Psoas muscle (tissue), 8 donors: ENCODE measurements at places on chromosomes 13 and 19. TPM values are rescaled to one million over a fixed set of nuclear protein-coding genes. Genes with fewer than 3 reads are reported as not detected.

DNA sequence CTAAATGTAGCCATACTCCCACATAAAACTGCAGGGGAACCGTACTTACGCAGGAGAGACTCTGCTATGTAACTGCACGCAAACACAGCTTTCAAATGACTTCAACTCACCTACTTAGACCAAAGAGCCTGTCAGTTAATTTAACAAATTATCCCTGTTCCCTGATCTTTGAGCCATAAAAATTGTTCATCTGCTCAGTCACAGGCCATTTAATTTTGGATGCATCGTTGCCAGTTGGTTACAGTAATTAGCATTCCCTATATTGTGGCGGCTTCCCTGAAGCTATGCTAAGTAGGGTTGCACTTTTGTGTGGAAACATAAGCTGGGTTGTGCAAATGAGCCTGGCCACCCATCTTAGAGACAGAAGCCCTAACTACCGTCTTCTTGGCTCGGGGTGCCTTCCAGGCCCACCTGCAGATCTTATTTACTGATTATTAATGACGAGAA is 21.2 kb upstream of the OBI1 start:
- H3K4me3 ChIP-seq = no peak overlapping the region
- no peaks in the 10 kb centered on the region for H3K36me3 ChIP-seq
- no peak for DNase-seq

DNA sequence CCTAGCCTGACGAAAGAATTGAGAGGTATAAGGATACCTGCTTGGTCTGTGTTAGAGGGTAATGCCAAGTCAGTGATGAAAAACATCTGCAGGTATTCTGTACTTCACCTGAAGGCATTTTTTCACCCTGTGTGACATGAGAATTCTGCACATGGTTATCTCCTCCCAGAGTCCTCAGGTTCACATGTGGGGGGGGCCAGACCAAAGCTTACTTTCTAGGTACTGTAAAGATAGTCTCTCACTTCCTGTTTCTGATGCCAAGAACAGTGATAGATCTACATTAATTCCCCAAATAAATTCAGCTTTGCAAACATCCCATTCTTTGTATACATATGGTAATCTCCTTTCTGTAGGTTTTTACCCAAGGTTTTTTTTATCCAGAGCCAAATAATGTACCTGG is 53.4 kb downstream of the GPC6 start:
- H3K4me1 ChIP-seq = no peaks in the 10 kb centered on the region
- DNase-seq = no peak
- no peak overlapping the region for H3K27ac ChIP-seq
- H3K4me3 ChIP-seq = no peak overlapping the region
- no peaks in the 10 kb centered on the region for H3K27me3 ChIP-seq
- no peaks in the 10 kb centered on the region for H3K36me3 ChIP-seq

- no peak overlapping the region for H3K27ac ChIP-seq
- no peaks in the 10 kb centered on the region for H3K36me3 ChIP-seq
- peaks cover 7% of the 10 kb centered on the region for H3K4me1 ChIP-seq
- no peak overlapping the region for H3K4me3 ChIP-seq
- no peak for DNase-seq
- no peaks in the 10 kb centered on the region for H3K27me3 ChIP-seq
Measured at GRCh38 chr19:40571831-40572495, 4.7 kb upstream of the SHKBP1 start.

- H3K27me3 ChIP-seq = no peaks in the 10 kb centered on the region
- H3K4me3 ChIP-seq = no peak overlapping the region
- no peaks in the 10 kb centered on the region for H3K4me1 ChIP-seq
- peak; percentile 54 for DNase-seq
- no peak overlapping the region for H3K27ac ChIP-seq
Measured at GRCh38 chr13:59318320-59318930, 845.3 kb downstream of the DIAPH3 start.

- H3K4me3 ChIP-seq = peak overlapping the region; percentile 41
- H3K36me3 ChIP-seq = peaks cover 4% of the 10 kb centered on the region
- peak; percentile 85 for DNase-seq
- H3K4me1 ChIP-seq = peaks cover 77% of the 10 kb centered on the region
- peak overlapping the region; percentile 86 for H3K27ac ChIP-seq
Measured at GRCh38 chr19:29680447-29680846, 15.2 kb downstream of the PLEKHF1 start.

- H3K27me3 ChIP-seq = no peaks in the 10 kb centered on the region
- no peak overlapping the region for H3K27ac ChIP-seq
- no peaks in the 10 kb centered on the region for H3K4me1 ChIP-seq
- no peak for DNase-seq
- no peaks in the 10 kb centered on the region for H3K36me3 ChIP-seq
Measured at GRCh38 chr13:19592657-19593180, 31.4 kb upstream of the TPTE2 start.

- H3K27me3 ChIP-seq = no peaks in the 10 kb centered on the region
- H3K27ac ChIP-seq = no peak overlapping the region
- H3K36me3 ChIP-seq = no peaks in the 10 kb centered on the region
- peak; percentile 48 for DNase-seq
- no peaks in the 10 kb centered on the region for H3K4me1 ChIP-seq
Measured at GRCh38 chr13:106701771-106702341, 133.9 kb upstream of the ARGLU1 start.

DNA sequence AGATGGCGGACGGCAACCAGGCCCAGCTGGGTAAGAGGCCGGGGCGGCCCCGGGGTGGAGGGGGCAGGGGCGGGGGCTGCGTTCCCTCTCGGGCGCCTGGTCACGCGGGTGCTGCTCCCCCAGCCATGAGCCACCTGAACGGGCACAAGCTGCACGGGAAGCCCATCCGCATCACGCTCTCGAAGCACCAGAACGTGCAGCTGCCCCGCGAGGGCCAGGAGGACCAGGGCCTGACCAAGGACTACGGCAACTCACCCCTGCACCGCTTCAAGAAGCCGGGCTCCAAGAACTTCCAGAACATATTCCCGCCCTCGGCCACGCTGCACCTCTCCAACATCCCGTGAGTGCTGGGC is 11.1 kb downstream of the PTBP1 start:
- DNase-seq = no peak
- no peaks in the 10 kb centered on the region for H3K27me3 ChIP-seq

DNA sequence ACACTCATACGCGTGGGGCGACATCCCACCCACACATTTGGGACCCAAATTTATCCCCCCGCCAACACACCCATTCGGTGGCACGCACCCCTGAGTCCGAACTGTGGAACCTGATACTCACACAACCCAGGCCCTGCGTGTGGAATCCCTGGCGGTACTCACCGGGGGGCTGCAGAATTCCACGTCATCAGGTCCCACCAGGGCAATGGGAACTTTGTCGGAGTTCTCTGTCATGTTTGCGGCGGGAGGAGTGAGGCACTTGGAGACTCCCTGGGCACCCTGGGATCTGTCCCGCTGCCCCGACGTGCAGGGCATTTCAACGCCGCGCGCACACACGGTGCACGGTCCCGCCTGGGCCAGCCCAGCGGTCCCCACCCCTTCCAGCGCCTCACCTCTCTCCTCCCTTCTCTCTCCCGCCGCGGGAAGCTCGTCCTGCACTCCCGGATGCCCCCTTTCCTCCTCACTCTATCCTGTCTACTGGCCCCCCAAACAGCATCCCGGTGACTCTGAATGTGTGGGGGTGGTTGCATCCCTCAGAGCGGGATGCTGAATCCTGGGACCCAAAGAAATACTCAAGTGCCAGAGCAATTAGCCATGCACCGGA is at the start of gene CNMD:
TSS of gene CNMD (minus strand) at position 353 of the 604 bp plus-strand sequence. CDS start at position 234, 119 bp downstream.
- H3K27ac ChIP-seq = no peak within 1 kb of the TSS
- DNase-seq = no peak
- H3K4me3 ChIP-seq = peak within 1 kb of the TSS; percentile 60
- no peaks in the 10 kb centered on the region for H3K27me3 ChIP-seq
- no peaks in the 10 kb centered on the region for H3K4me1 ChIP-seq

DNA sequence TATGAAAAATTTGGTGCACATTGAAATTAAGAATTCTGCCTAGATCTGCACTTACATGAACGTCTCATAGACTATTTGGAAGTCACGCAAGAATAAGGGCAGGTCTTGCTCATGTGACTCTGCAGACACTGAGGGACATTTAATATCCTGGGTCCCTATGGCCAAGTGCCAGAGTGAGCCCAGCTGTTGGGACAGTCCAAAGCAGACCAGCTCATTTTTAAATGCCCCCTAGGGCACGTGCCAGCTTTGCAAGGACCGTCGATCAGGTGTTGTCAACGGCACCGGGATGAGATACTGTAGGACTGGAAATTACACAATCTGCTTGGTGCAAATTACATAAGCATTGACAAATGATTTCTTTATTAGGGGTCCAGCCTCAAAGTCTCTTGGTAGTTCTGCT is 293.6 kb downstream of the TEX29 start:
- H3K36me3 ChIP-seq = no peaks in the 10 kb centered on the region
- no peaks in the 10 kb centered on the region for H3K4me1 ChIP-seq
- peaks cover 4% of the 10 kb centered on the region for H3K27me3 ChIP-seq
- no peak overlapping the region for H3K4me3 ChIP-seq
- H3K27ac ChIP-seq = no peak overlapping the region

DNA sequence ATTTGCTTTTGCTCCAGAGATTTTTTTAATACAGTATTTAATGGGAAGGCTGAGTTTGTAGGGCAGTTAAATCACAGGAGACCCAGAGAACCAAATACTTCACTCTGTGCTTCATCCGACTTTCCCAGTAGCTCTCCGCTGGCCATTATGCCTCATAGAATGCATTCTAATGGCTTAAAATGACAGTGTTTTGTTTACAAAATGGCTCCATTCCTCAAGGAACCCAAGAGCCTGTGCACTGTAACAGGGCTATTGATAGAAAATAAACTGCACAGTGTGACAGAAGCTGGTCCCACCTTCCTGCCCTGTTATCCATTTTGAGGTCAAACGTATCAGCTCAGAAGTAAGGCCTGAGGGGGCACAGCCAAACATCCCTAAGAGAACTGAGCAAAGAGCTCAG is 136.5 kb downstream of the RAP2A start:
- no peak overlapping the region for H3K27ac ChIP-seq
- no peaks in the 10 kb centered on the region for H3K4me1 ChIP-seq
- H3K27me3 ChIP-seq = no peaks in the 10 kb centered on the region
- DNase-seq = no peak

- H3K27me3 ChIP-seq = no peaks in the 10 kb centered on the region
- no peak for DNase-seq
- no peaks in the 10 kb centered on the region for H3K36me3 ChIP-seq
- no peak overlapping the region for H3K27ac ChIP-seq
- no peak overlapping the region for H3K4me3 ChIP-seq
- no peaks in the 10 kb centered on the region for H3K4me1 ChIP-seq
Measured at GRCh38 chr19:49775742-49776370, 9.1 kb downstream of the AP2A1 start.

DNA sequence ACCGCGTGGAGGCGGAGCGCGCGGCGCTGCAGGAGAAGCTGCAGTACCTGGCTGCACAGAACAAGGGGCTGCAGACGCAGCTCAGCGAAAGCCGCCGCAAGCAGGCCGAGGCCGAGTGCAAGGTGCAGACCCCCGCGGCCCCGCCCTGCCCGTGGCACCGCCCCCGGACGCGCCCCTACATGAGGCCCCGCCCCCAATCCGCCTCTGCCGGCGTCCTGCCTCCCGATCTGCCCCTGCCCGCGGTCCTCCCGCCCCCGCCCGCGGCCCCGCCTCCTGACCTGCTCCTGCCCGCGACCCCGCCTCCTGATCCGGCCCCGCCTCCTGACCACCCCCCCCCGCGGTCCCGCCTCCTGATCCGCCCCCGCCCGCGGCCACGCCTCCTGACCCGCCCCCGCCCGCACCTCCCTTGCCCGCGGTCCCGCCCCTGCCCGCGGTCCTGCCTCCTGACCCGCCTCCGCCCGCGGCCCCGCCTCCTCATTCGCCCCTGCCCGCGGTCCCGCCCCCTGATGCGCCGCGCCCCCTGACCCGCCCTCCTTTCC is 11.7 kb downstream of the PRR36 start:
- H3K27me3 ChIP-seq = peaks cover 70% of the 10 kb centered on the region
- no peak overlapping the region for H3K27ac ChIP-seq

GRCh38 chr19:925087-925525 is 729 bp upstream of the ARID3A start:
- H3K36me3 ChIP-seq = no peaks in the 10 kb centered on the region
- no peaks in the 10 kb centered on the region for H3K27me3 ChIP-seq
- DNase-seq = no peak
- peaks cover 2% of the 10 kb centered on the region for H3K4me1 ChIP-seq
- peak overlapping the region; percentile 94 for H3K4me3 ChIP-seq

DNA sequence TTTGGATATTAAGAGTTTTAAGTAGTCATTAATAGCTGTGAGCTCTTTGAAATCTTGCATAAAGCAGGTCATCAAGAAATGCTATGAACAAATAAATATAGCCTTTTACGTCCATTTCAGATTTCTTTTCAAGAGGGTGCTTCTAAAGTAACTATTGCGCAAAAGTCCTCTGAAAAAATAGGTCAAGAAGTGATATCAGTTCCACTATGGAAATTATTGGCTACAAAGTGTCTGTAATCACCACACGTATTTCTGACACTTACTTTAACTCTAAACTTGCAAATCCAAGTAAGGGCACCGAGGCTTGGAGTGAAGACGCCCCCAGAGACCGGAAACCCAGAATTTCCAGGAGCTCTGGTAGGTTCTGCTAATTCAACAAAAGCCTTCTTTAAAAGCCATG is 44.9 kb upstream of the STARD13 start:
- H3K27me3 ChIP-seq = no peaks in the 10 kb centered on the region
- H3K4me1 ChIP-seq = no peaks in the 10 kb centered on the region

GRCh38 chr13:56752636-56753035 is 388.1 kb upstream of the PRR20A start:
- no peak overlapping the region for H3K4me3 ChIP-seq
- H3K27ac ChIP-seq = no peak overlapping the region
- DNase-seq = no peak

DNA sequence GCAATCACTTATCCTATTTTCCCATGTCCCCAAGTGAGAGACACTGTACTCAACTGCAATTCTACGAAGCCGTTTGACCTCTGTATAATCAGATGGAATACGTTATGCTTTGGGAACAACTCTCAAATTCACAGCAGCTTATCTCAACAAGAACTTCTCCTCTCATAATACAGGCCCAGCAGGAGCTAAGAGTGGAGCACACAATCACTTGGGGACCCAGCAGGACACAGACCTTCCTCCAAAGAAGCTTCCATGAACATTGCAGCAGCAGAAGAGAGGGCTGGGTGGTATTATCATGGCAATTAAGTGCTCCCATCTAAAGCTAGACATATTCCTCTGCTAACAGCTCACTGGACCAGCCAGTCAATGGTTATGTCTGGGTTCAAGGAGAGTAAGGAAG is 428.3 kb upstream of the MIR17HG start:
- no peak overlapping the region for H3K4me3 ChIP-seq
- no peaks in the 10 kb centered on the region for H3K36me3 ChIP-seq
- no peaks in the 10 kb centered on the region for H3K27me3 ChIP-seq

DNA sequence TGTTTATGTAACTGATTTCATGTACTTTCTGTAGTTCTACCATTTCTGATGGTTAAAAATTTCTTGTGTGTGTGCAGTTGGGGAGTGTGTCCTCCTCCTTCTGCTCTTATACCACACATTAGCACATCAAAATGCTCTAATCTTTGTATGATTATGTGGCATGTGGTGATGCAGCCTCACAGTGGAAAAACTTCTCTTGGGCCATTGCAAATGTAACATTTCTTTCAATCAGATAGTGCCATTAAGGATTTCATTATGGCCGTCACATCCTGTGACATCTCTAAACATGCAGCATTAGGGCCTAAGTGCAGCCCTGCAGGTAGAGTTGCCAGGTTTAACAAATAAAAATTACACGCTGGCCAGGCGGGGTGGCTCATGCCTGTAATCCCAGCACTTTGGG is 24.9 kb upstream of the ALOX5AP start:
- DNase-seq = no peak
- H3K27me3 ChIP-seq = no peaks in the 10 kb centered on the region
- no peak overlapping the region for H3K27ac ChIP-seq

RAB11B gene
- total RNA-seq = 130 TPM

NCCRP1 gene
- not detected for total RNA-seq

ZNF93 gene
- total RNA-seq = 2.2 TPM

GNG7 gene
- 5.4 TPM for total RNA-seq

LILRA1 gene
- total RNA-seq = 0.53 TPM

FXYD1 gene
- total RNA-seq = 542 TPM

LTBP4 gene
- total RNA-seq = 55.8 TPM

BRCA2 gene
- 0.11 TPM for total RNA-seq

PLEKHF1 gene
- total RNA-seq = 57.6 TPM

TUBB4A gene
- 2.7 TPM for total RNA-seq
